Suprapubic skin (tissue), 4 donors: ENCODE measurements at places on chromosomes 6 and 20.
A peak's percentile ranks its signal among the peaks of the same experiment; 100 is the strongest.

DNA sequence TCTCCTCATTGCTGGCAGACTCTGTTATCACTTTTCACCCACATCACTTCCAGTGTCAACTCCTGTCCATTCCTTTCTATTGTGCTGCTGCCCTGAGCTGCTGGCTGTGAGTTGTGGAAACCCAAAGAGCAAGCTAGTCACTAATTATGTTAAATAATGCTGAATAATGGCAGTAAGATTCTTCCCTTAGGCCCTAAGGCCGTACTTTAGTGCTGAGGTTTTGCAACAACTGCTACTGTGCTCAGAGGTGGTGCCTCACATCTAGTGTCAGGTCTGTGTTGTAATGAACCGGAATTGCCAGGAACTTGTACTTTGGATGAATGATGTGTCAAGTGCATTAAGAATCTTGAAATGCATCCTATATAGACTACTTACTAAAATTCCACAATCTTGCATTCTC is 372.2 kb upstream of the RNF217 start:
- no peak for DNase-seq

DNA sequence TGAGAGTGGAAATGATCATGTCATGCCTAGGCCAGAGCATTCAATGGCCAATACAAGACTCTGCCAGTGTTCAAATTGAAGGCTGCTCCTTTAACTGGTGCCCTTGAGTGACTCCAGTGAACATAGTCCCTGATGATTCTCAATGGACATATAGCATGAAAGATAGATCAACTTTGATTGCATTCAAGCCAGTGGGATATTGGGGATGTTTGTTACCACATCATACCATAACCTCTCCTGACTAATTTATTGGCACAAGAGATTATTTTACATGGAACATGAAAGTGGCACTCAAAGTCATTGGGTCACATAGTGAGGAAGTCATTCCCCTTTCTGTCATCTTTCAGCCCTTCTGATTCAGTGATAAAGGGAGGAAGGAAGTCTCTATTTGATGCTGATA is 139.0 kb downstream of the EYA2 start:
- DNase-seq = no peak

DNA sequence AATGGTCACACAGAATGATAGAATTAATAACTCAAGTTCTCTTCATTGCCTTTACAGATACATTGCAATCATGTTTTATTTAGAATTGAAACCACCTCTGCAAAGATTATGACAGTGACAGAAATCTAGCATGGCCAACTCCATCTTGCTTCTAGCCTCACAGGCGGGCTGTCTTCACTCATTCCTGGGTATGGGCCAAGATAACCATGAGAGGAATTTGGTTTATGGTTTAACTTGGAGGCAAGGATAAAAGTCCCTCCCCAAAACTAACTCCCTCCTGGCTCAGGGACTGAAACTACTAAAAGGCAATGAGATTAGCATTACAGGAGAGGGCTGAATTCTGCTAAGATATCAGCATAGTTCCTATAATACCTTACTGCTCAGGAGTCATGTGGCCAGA is 95.2 kb upstream of the CST7 start:
- DNase-seq = no peak

DNA sequence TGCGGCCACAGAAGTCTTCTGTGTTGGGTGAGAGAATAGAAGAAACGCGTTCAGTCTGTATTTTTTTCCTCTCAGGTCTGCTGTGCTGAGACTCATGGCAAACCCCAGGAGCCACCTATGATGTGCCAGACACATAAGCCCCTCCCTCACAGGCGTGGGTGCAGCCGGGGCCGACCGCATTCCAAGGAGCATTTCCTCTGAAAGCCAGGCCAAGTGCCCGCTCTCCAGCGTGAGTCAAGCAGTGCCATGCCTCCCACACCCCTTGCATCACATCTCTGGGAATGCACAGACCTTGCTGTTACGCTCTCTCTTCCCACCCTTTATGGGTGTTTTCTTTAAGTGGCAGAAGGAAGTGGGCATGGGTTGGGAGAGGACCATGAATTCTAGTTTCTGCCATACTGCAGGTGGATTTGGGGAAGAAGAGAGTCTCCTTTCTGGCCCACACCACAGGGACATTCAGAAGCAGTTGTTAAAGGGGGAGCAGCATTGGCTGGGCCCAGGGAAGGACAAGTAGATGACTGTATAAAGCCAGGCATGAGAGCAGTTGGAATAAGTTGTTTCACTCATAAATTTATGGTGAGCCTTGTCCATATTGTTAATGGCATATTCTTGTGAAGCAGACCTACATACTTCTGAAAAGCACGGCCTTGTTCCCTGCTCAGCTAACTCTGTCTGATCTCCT is 37.1 kb upstream of the TFAP2A start:
- no peak for DNase-seq

- no peak for DNase-seq
These were observed 313.3 kb downstream of the RNGTT start for GRCh38 chr6:88650029-88650619.

GRCh38 chr20:61656198-61656597 is 404.1 kb downstream of the CDH4 start:
- no peak for DNase-seq

GRCh38 chr20:35600993-35601973 is 14.3 kb upstream of the SPAG4 start:
- peak; percentile 88 for DNase-seq

DNA sequence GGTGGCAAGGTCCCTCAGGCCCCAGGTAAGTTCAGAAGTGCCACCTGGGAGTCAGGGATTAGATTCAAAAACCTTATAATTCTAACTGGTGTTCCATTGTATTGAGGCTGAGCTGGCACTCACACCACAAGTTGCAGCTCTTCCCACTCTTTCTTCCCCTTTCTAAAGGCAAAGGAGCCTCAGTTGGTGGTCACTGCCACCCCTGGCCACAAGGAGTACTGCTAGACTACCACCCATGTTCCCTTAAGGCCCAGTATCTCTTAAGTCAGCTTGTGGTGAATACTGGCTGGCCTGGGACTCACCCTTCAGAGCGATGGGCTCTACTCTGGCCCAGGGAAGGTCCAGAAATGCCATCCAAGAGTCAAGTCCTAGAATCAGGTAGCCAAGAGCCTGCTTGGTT is 421.1 kb upstream of the KHDRBS2 start:
- DNase-seq = no peak

DNA sequence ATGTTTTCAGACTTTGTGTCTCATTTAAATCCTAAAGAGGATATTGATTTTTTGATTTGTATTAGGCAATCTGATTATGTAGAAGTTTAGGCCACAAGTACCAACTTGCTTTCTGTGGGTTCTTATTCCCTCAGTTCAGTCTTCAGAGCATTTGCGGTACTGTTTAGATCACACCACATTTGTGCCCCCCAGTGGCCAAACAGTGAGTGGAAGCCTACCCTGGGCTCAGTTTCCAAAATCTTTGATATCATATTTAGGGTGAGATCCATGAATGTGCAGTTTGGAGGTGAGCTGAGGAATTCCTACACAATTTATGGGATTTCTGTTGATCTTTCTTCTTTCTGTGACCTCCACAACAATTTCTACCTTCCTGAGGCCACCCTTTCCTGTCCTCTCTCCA is 92.3 kb upstream of the FUT9 start:
- DNase-seq = no peak

DNA sequence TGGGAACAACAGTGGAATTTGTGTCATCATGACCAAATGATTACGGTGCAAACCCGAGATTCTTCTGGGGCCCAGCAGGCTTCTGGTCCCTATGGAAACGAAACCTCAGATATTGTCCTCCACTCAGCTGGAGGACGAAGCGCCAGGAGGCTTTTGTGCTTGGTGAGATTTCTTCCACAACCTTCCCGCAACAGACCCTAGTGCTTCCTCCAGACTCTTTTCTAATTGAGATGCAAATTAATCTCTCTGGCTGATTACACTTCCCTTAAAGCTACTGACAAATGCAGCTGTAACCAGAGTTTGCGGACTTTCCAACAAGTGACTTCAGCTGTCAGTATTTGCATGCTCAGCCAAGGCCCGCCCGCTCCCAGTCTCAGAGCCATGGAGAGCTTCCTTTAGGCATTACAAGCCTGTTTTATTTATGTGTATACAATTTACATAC is 96.0 kb downstream of the INSM1 start:
- no peak for DNase-seq

DNA sequence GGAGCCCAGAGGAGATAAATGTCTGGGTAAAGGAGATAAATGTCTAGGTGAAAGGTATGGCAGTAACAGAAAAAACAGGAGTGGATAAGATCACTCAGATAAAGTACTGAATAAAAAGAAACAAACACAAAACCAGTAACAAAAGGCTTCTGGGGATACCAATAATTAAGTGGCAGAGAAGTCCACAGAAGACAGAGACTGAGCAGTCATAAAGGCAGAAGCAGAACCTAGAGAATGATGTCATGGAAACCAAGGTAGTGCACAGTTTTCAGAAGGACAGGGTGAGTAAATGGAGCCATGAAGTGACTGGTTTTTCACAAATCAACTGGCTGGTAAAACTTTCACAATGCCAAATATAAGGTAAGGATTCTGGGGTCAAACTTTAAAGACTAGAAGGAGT is 80.9 kb upstream of the PLN start:
- DNase-seq = no peak

GRCh38 chr20:4006640-4007039 is 8.7 kb downstream of the RNF24 start:
- no peak for DNase-seq

GRCh38 chr6:121723623-121724022 is 288.2 kb downstream of the GJA1 start:
- DNase-seq = no peak

DNA sequence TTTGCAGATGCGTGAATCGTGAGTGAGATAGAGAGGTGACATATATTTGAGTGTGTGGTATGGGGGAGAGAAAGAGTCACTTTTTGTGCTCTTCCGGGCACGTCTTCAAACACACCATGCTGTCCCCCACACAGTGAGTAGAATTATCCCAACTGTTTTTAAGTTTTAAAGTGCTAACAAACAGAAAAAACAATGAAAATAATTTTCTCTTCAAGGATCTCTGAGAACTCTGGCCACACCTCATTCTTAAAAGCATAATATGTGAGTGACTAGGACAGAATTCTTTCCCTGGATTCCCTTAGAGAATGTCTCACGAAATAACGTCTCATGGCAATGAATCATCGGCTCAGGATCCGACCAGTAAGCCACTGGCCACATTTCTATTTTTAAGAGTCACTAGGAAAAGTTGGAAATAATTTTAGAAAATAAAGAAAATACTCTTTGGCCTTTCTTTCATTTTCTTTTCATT is 235.7 kb upstream of the ZNF217 start:
- no peak for DNase-seq

DNA sequence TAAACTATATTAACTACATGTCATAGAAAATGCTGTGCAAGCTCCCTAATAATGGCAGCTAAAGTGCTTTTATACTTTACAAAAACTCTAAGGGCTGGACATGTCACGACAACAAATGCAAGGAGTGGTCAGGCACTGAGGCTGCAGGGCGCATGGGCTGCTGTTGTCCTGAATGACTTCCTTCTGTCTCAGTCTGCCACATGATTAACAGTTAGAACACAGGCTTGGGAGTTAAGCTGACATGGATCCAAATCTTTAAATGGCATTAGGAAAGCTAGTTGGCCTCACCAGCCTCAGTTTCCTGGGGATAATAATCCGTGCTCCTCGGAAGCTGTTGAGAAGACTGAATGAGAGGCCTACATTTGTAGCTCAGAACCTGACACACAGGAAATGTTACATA is 57.4 kb downstream of the PREP start:
- DNase-seq = no peak

DNA sequence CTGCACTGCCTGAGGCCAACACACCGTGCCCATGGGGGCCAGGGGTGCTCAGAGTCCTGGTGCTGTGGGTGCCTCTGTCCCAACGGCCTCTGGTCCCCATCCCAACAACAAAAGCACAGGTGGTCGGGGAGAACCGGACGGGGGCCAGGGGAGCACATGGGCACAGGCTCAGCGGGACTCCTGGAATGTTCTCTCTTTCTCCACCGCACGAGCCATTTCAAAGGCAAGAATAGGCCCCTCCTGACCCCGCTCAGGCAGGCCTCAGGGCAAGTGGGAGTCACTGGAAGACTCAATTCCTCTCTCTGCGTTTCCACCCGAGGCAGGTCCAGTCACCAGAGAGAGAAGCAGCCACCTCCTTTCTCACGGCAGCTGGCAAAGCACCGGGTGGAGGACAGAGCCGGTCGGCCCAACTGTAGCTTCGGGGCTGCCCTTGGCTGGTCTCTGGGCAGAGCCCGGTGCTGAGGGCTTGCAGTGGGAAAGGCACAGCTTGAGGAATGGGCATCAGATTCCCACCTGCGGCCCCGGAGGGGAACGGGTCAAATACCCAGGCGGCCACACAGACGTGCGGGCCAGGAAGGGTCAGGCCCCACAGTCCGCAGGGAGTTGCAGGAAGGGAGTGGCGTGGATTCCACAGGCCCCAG is 55.2 kb downstream of the KCNQ2 start:
- no peak for DNase-seq

DNA sequence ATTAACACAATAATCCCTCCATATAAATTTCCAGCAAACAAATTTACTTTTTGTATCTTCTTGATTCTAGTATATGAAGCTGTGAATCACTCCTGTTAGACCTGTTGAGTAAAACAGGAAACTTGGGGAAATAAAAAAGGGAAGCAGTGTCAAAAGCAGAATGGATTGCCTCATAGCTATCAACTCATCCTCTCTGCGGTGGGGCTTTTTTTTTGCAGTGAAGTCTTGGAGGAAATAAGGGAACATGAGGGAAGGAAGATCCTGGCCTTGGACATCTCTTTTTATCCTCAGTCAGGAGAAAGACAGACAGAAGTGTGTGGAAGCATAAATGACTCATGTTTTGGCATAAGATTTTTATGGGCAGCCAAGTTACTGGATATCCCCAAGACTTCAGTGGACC is 332.5 kb downstream of the TFAP2A start:
- DNase-seq = no peak

GRCh38 chr20:49450281-49450721 is 32.2 kb downstream of the KCNB1 start:
- DNase-seq = no peak

DNA sequence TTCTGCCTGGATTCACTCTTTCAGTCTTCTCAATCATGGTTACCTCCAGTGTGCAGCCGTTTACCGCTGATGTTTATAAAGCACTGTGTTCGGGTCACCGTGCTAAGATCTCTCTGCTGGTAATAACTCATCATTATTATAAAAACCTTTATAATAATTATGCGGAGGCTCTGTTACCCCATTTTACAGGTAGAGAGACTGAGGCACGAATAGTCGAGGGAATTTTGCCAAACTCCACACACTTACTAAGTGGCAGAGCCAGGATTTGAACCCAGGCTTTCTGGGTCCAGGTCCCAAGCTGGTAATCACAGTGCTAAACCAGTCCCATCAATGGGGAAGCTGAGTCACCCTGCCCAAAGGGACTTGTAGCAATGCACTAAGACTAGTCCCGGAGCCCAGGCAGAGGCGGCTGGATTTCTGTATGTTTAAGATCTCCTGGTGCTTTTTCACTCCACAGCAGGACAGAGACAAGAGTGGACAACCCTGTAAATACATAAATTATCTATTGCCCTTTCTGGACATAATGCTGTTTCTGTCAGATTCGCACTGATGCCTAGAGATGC is 48.1 kb downstream of the SYNJ2 start:
- peak; percentile 56 for DNase-seq
